NCI-H69 (cell line): ENCODE measurements at places on chromosomes 7 and 10.

- no peak for DNase-seq
These were observed 21.7 kb downstream of the ZNF503 start for GRCh38 chr10:75379817-75380216.

DNA sequence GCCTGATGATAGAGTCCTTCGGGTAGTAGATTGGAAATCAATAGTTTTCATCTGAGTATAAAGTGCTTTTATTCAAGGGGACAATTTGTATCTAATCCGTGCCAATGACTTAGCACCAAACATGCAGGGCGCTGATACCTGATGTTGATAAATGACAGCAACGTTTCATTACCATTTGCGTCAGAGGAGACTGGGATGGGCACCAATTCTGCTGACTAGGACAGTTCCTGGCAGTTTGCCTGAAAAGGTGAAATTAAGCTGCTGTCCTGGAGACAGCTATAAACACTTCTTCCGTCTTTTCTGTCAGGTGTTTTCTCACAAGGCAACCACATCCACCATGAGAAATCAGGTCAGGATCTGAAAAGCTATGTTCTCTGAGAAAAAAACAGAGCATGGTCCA lies 1136.4 kb downstream of the TYW1 start:
- no peak for DNase-seq

DNA sequence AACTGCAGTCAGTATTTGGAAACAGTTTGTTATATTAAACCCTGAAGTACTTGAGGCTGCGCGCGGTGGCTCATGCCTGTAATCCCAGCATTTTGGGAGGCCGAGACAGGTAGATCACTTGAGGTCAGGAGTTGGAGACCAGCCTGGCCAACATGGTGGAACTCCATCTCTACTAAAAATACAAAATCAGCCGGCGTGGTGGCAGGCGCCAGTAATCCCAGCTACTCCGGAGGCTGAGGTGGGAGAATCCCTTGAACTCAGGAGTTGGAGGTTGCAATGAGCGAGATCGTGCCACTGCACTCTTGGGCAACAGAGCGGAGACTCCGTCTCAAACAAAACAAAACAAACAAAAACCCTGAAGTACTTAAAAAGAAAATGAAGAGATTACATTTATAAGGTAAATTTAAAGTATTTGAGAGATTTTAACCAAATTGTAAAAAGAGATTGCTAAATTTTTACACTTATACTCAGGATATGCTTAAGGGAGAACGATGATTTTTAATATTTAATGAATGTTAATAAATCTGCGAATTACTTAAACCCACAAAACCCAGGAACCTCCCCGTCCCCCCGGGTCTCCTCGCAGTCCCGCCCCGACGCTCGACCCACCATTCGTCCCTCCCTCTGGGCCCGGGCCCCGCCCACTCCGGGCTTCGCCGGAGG lies 425 bp upstream of the MTG1 start:
- DNase-seq = no peak

DNA sequence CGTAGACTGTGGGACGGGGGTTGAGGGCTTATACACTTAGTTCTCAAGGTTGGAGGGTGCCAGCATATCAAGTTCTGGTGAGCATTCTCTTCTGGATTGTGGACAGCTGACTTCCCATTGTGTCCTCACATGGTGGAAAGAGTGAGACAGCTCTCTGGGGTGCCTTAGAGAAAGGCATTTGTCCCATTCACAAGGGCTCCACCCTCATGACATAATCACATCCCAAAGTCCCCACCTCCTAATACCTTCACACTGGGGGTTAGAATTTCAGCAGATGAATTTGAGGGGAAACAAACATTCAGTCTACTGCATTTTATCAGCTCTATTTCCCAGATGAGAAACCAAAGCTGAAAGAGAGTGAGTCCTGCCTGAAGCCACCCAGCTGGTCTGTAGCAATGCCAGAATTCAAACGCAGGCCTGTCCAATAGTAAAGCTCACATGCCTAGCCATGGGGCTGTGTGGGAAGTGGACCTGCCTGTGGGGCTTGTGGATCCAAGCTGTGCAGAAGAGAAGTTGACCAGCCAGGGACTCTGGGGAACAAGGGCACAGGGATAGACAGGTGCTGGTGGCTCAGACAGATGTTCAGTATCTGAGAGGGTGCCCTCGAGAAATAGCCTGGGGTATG lies 34.9 kb upstream of the LOXL4 start:
- DNase-seq = peak; percentile 56

DNA sequence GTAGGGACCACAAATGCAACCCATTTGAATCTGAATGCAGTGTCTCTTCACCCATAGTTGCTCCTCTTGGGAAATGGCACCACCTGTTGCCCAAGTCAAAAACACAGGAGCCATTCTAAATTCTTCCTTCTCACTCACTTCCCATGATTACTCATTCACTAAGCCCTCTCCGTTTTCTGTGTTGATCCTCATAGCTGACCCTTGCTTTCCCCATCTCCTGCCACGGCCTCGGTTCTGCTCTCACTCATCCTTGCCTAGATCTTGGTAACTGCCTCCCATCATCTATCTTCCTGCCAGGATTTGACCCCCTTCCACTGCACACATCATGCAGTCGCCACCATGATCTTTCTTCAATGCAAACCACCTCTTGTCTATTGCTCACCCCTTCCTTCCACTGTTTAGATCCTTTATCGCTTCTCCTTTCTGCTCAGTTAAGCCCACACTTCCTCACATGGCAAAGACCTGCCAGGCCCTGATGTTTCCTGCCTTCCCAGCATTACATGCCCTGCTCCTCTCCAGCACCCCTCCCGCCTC lies 19.0 kb upstream of the CPN1 start:
- DNase-seq = peak; percentile 9

GRCh38 chr7:77548206-77548605 lies 11.1 kb downstream of the PTPN12 start:
- no peak for DNase-seq

- DNase-seq = no peak
These were observed 1.0 kb downstream of the BCL7B start for GRCh38 chr7:73556208-73557107.

DNA sequence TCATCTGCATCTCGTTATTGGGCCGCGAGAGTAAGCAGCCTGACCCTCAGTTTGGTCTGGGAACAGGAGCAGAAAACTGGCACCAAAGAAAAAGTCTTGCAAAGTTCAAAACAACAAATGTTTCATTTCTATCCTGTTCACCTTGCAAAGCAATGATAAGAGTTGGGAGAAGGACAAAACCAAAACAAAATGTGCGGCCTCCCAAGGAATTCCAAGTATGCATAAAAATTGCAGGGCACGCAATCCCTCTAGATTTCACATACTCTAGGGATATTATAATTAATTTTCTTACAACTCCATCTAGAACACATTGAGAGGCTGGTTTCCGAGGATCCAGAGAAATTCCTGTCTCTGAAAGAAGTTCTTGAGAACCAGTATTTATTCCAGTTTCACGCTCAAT lies 20.1 kb downstream of the CHUK start:
- DNase-seq = no peak
